Smooth muscle cell of trachea (primary cell): ENCODE measurements at places on chromosomes 7 and 10. TPM values are rescaled to one million over a fixed set of nuclear protein-coding genes. Genes with fewer than 3 reads are reported as not detected.

The PUS7 gene
- total RNA-seq: 10.9 and 20.4 TPM in 2 replicates

The ADCYAP1R1 gene
- total RNA-seq: not detected in 2 replicates

The LAMB1 gene
- 478 and 504 TPM in 2 replicates for total RNA-seq

The PPP2R2D gene
- total RNA-seq: 26.5 and 29.3 TPM in 2 replicates

The SCIN gene
- total RNA-seq: under 0.01 TPM in 2 replicates

The NEUROD6 gene
- total RNA-seq: not detected in 2 replicates

The IQUB gene
- 0.83 and 1.2 TPM in 2 replicates for total RNA-seq

The KBTBD2 gene
- 28.4 and 38.8 TPM in 2 replicates for total RNA-seq

The LIPK gene
- not detected in 2 replicates for total RNA-seq

The FGFR2 gene
- total RNA-seq: 0.15 and 0.17 TPM in 2 replicates

The PRXL2A gene
- total RNA-seq: 2.5 and 3.3 TPM in 2 replicates

The CNPY1 gene
- not detected in 2 replicates for total RNA-seq

The MAP3K8 gene
- 11.1 and 12.6 TPM in 2 replicates for total RNA-seq
